Neuronal stem cell (in vitro differentiated cells): ENCODE measurements at places on chromosomes 3 and 15.

DNA sequence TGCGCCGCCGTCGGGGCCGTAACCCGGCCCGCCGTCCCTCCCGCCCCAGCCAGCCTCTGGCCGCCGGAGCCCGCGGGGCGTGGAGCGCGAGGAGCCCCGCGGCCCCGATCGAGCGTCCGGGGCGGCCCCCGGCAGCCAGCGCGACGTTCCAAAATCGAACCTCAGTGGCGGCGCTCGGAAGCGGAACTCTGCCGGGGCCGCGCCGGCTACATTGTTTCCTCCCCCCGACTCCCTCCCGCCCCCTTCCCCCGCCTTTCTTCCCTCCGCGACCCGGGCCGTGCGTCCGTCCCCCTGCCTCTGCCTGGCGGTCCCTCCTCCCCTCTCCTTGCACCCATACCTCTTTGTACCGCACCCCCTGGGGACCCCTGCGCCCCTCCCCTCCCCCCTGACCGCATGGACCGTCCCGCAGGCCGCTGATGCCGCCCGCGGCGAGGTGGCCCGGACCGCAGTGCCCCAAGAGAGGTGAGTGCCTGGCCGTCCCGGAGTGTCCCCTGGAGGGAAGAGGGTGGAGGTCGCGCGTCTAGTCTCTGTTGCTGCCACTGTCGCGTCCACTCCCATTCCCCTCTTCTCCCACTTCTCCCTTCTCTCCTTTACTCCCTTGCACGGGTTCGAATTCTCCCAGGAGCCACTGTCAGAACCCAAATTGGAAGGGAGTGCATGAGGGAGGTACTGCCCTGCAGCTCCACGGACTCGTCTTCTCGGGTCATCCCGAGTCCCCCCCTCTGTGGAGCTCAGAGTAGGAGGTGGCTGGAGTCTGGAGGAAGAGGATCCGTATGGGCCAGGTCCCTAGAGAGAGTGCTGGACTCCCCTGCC lies 585 bp downstream of the CSK start:
- no peak for DNase-seq

- no peak for DNase-seq
Observed at GRCh38 chr3:78736863-78737262, 1030.9 kb downstream of the ROBO1 start.

DNA sequence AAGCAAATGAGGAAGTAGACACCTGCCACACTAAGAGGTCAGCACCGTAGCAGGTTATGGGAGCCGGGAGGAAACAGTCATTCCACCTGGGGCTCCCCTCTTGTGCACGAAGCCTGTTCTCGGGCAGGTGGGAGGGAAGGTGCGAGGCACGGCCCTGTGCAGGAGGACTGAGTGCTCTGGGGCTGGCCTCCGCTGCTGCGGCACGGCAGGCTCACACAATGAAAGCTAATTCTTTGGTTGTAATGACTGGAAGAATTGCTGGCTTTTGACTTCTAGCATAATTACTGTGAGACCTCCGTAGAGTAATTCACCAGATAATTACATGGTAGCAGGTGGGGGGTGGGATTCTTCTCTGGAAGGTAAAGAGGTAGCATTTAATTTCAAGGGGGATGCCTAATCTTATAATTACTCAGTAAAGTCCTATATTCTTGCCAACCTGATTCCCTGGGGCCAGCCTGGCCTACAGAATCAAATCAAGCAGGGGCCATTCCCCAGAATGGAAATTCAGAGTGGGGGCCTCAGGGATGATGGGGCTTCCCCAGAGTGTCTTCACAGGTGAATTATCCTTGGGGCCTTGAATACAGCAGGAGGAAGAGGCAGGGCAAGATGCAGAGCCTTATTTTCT lies 129.1 kb downstream of the TPRA1 start:
- DNase-seq = no peak

DNA sequence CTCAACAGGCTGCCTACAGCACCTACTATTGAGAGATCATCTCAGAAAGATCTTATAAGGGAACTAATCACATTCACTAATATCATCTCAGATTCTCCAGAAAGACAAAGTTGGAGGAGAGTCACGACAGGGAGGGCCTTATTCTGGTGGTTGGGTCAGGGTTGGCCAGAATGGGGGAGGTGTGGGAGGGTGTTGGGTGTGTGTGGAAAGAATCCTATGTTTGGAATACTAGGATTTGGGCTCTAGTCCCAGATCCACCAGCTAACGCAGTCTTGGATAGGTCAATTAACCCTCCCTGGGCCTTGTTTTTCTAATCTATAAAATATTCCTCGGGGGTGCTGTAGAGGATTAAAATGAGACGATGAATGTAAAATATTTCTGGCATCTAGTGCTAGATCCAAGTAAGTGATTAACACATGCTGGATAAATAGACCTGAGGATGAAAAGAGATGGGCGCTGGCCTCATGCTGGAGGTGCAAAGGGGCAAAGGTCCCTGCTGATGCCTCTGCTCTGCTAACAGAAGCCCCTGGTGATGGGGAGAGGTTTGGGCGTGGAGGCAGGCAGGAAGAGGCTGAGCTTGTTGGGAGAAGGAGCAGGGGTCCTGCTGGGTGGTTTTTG lies 67.6 kb upstream of the ETV5 start:
- DNase-seq = no peak

DNA sequence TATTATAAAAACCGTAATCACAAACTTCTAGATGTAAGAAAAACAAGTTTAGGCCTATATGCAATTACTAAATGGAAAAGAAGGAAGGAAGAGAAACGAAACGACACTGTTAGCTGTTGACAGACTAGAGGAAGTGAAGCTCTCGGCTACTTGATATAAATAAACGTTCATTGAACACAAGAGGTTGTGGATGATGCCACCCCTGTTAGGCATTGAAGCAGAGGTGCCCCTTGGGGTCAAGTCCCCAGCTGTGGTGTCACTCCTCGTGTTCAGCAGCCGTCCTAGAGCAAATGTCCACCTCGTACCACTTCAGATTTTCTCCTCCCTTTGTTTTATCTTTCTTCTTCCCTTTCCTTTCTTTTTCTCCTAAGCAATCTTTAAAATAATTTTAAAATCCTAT lies 146.5 kb upstream of the UBE2E1 start:
- no peak for DNase-seq

- DNase-seq = no peak
Observed at GRCh38 chr3:172257648-172258400, 190.4 kb downstream of the GHSR start.

DNA sequence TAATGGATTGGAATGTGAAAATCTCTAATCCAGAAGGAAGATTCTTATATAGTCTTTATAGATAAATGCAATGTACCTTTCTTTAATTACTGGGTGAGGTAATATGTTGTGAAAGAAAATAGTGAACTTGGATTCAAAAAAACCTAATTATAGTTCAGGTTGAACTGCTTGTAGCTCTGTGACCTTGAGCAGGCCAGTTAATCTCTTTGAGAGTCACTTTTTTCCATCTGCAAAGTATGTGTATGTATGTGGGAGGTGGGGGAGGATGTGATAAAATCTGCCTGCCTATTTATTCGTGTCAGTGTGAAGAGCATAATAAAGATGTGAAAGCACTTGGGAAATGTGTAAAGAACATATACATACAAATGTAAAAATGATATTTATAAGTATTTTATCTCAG lies 34.4 kb downstream of the GLCE start:
- DNase-seq = no peak

DNA sequence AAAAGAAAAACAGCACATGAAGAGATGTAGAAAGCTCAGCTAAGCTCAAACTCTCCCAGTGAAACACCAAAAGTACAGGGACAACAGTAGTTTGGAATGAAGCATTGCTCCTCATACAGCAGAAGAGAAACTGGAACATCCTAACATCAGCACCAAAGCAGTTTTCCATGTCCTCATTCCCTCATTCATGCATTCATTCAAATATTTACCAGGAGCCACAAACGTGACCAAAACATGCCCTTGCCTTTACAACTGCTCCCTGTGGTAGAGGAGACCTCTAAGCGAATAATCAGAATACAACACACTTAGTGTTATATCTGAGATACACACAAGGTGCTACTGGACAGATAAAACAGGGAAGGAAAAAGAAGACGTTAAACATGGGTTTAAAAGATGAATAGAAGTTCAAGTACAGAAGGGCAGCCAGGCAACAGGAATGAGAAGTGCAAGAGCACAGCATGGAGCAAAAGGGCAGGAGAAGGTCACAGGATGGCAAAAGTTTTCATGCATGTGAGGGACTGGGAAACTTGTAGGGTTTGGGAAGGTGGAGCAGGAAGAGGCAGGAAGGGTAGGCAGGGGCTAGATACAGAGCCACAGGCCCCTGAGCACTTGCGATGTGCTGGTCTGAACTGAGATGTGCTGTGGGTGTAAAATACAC lies 58.5 kb upstream of the LMCD1 start:
- DNase-seq = no peak

GRCh38 chr3:177212278-177212610 lies 15.0 kb upstream of the TBL1XR1 start:
- no peak for DNase-seq

DNA sequence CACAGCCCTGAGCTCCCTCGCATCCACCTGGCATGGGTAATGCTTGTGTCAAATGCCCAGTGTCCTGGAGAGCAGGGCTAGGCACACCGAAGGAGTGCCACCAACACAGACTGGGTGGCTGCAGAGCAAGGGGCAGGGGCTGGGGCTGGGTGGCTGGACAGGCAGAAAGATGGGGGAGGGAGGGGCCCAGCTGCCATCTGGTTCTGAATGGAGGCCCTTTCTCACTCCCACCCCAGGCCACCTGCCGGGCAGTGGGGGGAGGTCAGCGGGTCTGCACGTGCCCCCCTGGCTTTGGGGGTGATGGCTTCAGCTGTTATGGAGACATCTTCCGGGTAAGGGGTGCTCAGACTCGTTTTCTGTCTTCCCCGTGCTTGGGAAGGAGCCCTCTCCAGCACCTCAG lies 17.0 kb downstream of the STAB1 start:
- no peak for DNase-seq

GRCh38 chr3:130569461-130570365 lies 52.7 kb downstream of the COL6A6 start:
- DNase-seq = no peak

DNA sequence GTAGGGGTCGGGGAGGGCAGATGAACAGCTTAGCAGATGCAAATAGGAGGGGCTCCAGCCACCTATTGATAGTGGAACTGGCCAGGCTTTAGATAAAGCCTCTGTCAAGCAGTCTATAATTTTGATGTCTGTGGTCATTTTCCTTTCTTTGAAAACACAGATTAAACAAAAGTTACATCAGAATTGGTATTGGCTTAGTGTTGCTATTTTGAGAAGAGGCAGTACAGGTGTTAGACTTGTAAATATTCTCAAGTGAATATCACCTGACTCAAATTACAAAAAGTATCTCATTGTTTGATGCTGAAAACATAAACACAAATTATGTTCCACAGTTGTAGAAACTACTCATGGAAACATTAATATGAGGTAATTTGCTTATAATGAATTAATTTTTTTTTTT lies 18.1 kb downstream of the GHRL start:
- DNase-seq = no peak

DNA sequence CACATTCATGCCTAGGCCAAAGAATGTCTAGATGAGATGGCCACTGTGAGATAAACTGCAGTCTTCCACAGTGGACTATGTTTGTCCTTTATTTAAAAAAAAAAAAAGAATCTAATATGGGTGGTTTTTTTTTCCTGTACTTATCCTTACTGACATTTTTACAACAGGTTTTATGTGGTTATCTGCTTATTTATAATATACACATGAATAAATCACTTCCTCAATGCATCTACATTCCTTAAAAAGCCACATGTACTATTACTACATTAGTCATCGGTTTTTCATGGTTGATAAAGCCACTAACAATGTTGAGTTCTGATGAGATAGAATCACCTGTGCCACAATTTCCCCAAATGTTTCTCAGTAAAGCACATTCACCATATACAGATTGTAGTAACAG lies 341.3 kb upstream of the THBS1 start:
- DNase-seq = no peak

- no peak for DNase-seq
Observed at GRCh38 chr15:57857871-57858270, 151.4 kb downstream of the POLR2M start.

DNA sequence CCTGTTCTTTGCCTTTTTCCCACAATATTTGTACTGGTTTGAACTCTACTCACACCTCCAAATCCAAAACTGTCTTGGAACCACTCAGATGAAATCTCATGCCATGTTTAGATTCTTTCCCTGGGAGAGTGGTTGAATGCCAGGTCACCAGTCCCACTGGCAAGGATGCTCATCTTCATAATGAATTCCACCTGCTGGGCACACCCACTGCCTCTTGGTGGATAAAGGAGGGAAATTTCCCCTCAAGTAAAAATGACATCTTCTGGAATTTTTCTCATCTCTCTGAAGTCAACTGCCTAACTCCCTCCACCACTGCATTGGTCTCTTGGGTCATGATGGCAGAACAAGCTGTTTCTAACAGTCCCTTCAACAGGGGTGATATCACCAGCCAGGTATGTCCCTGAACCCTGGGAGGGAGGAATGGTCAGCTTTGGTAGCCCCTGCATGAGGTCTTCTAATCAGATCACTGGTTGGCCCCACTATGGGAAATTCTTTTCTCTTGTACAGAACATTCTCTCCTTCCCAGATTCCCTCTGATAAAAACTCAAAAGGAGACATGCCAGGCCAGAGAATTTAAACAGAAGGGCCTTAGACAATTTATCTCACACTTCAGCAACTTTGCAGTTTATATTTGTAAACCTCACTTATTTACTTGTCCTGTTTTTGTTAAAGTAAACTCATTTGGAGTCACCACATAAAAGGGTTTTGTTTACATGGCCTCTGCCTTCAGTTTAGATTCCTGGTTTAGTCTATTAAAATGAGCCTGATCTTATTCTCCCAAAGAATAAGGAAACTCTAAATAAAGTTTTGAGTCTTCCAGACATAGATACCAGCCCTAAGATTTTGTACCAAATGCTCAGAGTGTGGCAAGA lies 143.4 kb downstream of the WNT5A start:
- DNase-seq = no peak

- DNase-seq = no peak
Observed at GRCh38 chr3:57758686-57759085, 2.6 kb downstream of the SLMAP start.

DNA sequence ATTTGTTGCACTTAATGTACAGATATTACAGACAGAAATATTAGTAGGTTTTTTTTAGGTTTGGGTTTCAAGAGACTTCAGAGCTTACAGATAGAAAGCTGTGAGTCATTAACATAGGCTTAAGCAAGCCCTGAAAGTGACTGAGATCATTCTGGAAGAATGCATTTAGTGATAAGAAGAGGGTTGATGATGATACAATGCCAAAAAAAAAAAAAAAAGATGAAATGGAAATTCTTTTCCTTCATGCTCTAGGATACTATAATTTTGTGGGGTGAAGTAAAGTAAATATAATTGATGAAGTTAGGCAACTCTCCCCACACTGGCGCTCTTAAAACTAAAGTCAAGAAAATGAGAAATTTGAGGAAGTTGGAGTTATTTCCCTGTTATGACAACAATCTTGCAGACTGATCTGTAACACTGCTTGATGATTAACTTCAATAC lies 169.4 kb upstream of the ZNF385D start:
- no peak for DNase-seq

DNA sequence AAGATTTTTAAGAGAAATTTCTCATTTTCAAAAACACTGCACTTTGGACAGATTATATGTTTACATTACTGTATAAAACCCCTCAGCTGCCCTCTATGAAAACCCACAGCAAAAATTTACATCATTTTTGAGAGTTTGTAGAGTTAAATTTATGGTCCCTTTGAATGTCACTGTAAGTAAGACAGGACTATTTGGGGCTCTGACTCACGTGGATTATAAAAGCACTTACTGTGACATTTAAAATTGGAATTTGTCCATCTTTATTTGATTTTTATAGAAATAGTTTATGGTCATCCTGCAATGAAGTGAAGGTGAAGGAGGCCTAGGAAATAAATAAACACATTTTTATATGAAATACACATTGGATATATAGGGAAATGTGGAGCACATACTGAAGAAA lies 149.6 kb downstream of the GAP43 start:
- DNase-seq = no peak

GRCh38 chr15:94451466-94451865 lies 220.1 kb downstream of the MCTP2 start:
- DNase-seq = no peak
